ENCODE measurements at places on chromosomes 3 and 15.
A peak's percentile ranks its signal among the peaks of the same experiment; 100 is the strongest.

GRCh38 chr3:178709051-178709450 lies 172.8 kb downstream of the KCNMB2 start:
- no peak for DNase-seq

DNA sequence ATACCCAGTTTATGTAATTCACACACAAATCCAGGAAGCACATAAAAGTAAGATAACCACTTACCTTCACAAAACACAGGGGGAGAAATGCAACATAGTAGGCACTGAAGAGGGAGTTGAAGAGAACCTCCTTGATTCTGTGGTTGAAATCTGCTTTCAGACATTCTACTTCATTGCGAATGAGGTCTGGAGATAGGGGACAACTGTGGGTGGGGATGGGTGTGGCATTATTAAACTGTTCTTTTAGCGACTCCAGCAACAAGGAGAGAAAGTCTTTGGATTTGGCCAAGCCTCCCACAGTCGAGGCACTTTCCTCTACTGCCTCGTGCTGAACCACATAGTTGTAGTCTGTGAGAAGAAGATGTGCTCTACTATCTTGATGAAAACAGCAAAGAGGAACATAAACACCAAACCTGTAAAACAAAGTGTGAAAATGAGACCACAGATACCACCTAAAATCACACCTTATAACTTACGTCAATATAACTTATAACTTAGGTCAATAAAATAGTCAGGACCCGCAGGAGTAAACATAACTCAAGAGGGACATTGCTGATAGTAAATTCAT lies 25.6 kb downstream of the TMEM39A start:
- DNase-seq, result no peak

DNA sequence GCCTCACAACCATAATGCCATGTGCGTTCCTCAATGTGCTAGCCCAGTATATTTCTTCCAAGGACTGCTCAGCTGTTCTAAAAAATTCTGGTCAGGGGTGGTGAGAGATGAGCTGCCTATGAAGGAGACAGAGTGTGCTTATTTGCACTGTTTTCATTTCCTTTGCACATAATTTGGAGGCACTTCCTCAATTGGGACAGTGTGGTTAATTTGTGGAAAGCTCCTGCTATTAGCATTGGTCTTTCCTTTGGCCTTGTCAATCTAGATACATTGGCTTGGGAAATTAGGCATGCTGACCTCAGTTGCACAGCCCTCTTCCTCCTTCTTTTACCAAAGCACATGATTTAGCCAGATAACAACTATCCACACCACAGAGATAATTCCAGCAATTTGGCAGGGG lies 9.4 kb downstream of the FAM81A start:
- no peak for DNase-seq

DNA sequence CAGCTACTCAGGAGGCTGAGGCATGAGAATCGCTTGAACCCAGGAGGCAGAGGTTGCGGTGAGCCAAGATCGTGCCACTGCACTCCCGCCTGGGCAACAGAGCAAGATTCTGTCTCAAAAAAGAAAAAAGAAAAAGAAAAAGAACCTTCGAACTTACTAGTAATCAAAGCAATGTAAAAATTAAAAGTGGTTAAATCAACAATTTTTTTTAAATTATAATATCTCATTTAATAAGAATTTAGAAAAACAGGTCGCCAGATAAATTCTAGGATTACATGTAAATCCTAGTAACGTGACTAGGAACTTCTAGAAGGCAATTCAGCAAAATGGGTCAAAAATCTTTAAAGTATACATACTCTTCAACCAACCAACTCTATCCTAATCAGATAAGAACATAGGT lies 37.2 kb downstream of the GSK3B start:
- no peak for DNase-seq

- no peak for DNase-seq
These were observed 276.0 kb upstream of the TTC14 start for GRCh38 chr3:180325958-180326357.

DNA sequence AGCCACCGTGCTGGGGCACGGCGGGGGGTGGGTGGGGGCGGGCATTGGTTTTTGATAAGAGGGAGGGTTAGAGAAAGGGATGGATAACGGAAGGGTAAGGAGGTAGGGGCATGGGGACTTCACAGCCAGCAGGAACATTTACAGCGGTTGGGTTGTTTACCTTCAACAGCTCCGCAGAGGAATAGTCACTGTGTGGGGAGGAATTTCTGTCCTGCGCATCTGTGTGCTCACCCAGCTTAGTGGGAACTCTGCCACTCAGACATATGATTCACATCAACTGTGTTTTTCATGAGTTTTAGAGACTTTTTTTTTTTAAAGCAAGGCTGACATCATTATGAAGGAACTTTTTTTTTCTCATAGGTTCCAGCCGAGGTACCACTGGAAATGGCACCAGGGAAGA lies 19.6 kb downstream of the CHRD start:
- DNase-seq, result no peak

DNA sequence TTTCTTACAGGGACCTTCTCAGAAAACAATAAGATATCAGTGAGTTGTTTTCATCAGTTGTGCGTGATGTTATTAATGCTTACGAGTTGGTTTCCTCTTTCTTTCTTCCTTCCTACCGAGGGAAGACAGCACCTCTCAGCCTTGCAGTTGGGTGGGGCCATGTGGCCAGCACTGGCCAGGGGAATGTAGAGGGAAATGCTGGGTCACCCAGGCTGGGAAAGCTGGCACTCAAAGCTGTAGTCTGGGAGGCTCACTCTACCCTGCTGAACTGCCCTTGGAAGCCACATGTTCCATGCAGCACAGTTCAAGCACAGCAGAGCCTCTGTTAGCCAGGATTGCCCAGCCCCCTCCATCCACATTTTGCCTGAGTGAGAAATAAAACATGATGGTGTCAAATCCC lies 10.1 kb upstream of the CHCHD6 start:
- no peak for DNase-seq

DNA sequence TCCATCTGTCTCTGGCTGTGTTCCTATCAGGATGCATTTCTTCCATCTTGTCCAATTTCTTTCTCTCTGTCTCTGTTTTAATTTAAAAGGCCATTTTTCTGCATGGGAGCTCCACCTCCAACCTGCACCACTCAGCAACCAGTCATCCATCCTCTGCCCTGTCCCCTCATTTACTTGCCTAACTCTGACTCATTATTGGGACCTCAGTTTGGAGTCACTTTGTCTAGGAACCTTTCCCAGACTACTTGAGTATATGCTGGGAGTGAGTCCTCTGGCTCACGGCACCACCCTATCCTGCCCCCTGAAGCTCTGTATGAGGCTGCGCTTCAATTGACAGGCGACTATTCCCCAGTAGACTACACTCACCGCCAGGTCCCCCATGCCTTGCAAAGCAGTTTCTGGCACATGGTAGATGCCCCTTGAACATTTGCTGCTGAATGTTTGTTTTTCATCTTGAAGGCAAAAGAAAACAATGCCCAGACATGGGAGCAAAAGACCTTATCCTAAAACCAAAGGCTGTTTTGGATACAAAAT lies 513.3 kb upstream of the CFAP20DC start:
- no peak for DNase-seq

- DNase-seq, result no peak
These were observed 32.1 kb upstream of the RPS17 start for GRCh38 chr15:82572311-82572710.

DNA sequence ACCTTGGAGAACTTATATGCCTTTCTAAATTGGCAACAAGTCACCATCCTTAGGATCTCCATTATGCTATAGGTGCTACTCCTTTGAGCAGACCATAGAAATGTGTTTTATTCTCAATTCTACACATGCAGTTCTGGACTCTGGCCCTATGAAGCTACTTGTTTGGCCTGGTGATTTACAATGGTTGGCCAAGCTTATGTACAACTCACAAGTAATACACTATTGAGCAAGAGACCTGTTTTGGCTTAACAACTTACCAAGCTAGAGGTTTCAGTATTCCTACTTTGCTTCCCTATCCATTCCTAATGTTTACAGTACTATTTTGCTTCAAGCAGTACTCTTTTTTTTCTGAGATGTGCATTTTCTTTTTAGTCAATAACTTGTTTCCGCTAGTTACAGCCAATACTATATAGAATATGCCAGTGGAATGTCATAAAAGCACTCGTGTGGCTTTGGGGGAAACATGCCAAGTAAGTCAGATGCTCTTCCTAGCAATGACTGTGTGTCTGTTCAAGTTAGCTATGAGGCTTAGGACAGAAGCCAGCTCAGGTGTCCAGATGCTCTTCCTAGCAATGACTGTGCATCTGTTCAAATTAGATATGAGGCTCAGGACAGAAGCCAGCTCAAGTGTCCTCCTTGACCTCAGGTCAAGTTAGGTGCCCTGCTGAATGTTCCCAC lies 174.9 kb upstream of the SEMA6D start:
- no peak for DNase-seq

DNA sequence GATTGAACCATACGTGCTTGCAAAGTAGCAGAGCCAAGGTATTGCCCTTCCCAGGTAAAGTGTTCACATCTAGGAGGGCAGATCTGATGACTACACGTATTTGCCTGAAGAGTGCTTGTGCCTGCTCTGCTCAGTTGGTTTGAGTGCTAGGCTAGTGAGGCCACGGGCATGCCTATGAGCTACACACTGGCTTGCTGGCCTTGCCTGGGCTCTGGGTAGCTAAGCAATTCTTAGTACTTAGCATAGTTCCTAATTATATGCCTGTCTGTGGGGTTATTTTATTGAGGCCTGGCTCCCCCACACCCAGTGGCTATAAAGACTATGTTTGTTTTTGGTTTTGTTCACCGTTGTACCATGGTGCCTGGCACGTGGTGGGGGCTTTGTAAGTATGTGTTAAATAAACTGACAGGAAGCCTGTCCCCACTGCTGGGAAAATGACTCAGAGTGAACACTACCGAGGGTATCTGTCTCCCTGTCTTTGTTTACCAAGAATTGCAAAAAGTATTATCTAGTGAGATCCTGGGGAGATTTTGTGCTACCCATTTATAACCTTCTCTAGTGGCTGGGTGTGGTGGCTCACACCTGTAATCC lies 72.1 kb upstream of the ETV5 start:
- no peak for DNase-seq

- no peak for DNase-seq
These were observed 1.9 kb downstream of the TF start for GRCh38 chr3:133747907-133748639.

DNA sequence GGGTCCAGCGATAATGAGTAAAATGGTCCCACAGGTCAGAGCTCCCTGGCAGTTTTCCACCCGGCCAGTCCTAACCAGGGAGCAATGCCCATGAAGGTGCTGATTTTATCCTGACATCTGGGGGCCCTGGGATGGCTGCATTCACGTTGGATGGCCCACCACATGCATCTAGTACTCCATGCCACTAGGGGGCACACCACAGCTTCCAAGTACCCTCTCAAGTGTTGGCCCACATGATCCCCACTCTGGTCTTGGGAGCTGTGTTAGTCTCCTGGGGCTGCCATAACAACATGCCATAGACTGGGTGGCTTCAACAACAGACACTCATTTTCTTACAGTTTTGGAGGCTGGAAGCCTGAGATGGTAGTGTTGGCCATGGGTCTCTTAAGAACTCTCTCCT lies 225.5 kb downstream of the SLCO3A1 start:
- DNase-seq, result peak; percentile 63

- DNase-seq, result no peak
These were observed 137.4 kb downstream of the SV2B start for GRCh38 chr15:91237445-91237844.

GRCh38 chr3:60645801-60646200 lies 605.5 kb downstream of the FHIT start:
- no peak for DNase-seq

GRCh38 chr15:62578960-62579359 lies 413.9 kb upstream of the C2CD4B start:
- no peak for DNase-seq

- no peak for DNase-seq
These were observed 127.4 kb downstream of the ST8SIA2 start for GRCh38 chr15:92520914-92521623.

DNA sequence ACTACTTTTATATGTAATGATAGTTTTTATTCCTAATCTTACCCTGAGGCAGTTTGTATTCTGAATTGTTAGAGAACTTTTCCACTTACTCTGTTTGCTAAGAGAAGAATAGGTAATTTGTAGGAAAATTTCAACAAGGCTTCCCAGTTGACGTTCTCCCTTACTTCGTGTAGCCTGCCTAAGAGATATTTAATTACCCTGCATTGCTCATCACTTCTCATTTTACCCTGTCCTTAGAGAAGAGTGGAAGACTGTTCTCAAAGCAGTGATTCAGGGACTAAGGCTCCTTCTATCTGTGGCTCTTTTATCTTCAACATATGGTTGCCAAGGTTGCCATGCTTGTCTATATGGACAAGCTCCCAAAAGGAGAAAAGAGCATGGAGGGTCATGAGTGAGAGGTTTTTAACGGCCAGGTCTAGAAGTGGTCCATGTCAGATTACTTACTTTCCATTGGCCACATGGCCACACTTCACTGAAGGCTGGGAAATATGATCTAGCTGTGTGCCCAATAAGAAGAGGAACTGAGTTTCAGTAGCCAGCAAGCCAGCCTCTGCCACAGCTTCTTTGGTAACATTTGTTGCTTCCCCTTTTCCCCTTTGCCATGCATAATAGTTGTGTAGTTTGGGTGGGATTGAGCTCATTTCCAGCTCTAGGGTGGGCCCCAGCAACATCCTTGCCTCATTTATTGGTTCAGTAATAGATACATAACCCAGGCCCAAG lies 22.1 kb downstream of the PDE8A start:
- no peak for DNase-seq

DNA sequence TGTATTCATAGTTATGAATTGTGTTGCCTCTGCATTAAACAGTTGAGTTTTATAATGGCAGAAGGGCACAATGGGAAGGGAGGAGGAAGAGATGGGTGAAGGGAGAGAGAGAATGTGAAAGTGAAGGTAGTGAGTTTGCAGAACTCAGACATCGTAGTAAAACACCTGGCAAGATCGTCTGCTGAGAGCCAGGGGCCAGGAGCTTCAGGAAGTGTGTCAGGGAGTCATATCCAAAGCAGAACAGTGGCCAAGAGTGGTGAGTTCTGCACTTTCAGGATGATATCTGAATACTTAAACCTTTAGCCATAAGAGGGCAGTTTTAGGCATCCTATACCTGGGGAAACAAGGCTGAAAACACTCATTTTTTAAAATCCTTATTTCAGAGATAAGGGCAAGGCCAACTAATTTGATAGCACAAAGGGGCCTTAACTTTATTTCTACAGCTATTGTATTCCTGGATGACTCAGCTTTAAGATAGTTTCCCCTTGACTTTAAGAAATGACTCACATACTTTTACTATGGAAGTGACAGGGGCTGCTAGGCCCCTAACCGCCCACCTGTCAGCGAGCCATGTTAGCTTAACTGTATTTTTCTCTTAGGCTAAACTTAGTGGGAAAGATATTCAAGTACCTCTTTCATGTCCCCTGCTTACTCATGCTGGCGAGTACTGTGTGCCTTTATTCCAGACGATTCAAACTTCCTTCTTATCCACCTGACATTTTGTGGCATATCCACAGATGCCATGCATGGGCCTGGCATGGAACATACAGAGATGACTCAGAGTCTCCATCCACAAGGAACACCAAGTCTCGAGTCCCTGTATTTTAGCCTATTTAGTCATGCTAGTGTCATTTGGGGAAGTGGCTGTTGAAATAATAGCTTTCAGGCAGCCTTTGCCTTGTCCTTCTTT lies 53.9 kb downstream of the RLBP1 start:
- DNase-seq, result no peak

- no peak for DNase-seq
These were observed 213.4 kb downstream of the ERC2 start for GRCh38 chr3:56254835-56255234.
